NCI-H2029 treated with DMSO at 0.1 percent for 48 hours (cell line): ENCODE measurements at places on chromosomes 16 and 17.

GRCh38 chr16:57873218-57873617 lies 70.9 kb upstream of the KIFC3 start:
- no peak for DNase-seq

DNA sequence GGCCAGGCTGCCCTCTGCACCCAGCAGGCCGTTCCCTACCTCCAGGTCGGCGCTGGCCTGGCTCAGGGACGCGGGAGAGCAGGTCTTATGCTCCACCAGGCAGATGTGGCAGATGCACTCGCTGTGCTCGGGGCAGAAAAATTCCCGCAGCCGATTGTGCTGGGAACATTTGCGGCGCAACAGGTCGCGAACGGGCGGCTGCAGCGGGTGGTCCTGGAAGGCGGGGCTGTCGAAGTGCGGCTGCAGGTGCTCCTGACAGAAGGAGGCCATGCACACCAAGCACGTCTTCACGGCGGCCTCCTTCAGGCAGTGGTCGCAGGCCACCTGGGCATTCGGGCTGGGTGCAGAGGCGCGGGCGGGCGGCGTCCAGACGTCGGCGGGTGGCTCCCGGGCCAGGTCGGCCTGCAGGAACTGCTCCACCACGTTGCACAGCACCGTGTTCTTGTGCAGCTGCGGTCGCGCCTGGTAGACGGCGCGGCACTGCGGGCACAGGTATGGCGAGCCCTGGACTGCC lies 439 bp downstream of the TRIM25 start:
- DNase-seq = no peak

GRCh38 chr16:81823111-81823510 lies 44.0 kb downstream of the PLCG2 start:
- no peak for DNase-seq

DNA sequence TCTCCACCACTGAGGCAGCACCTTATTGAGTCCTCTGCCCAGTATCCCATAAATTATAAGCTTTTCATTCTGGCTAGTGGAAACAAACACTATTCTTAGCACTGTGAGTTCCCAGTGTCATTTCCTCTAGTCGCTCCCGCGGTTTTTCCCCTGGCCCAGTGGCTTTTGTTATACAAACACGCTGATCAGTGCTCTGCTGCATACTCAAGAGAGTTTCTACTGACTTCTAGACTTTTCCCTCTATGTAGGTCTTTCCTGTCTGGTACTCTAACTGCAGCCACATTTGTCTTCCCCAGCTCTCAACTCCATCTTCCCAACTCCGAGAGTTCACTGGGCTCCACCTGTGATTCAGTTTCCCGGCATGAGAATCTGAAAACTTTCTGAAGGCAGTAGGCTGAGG lies 556.6 kb upstream of the SALL1 start:
- no peak for DNase-seq

GRCh38 chr17:40431231-40431602 lies 12.0 kb upstream of the IGFBP4 start:
- no peak for DNase-seq
